C1 segment of cervical spinal cord (tissue), 14 donors: ENCODE measurements at places on chromosomes 1 and 21.

- DNase-seq = no peak
Measured at GRCh38 chr1:85334962-85335361, 58.5 kb upstream of the BCL10 start.

GRCh38 chr1:43339584-43340232, 2.1 kb downstream of the MPL start:
- DNase-seq = no peak

- DNase-seq = no peak
Measured at GRCh38 chr21:40186045-40186444, 318.8 kb downstream of the PCP4 start.

- DNase-seq = no peak
Measured at GRCh38 chr1:41876576-41877445, 41.9 kb downstream of the HIVEP3 start.

- DNase-seq = no peak
Measured at GRCh38 chr21:20877976-20878375, 120.2 kb upstream of the NCAM2 start.
